ENCODE measurements at places on chromosomes 6 and 20. TPM values are rescaled to one million over a fixed set of nuclear protein-coding genes. Genes with fewer than 3 reads are reported as not detected.

Gene BACH2
- 2.1 TPM for total RNA-seq

Gene FRMD1
- total RNA-seq: not detected

Gene RBM24
- total RNA-seq: 0.11 TPM

Gene MYLIP
- total RNA-seq: 20.4 TPM

Gene BTNL2
- not detected for total RNA-seq

Gene PBOV1
- total RNA-seq: not detected

Gene RIPOR2
- 22.8 TPM for total RNA-seq

Gene KCNK5
- total RNA-seq: not detected

Gene LY6G6D
- total RNA-seq: not detected

Gene POU5F1
- not detected for total RNA-seq

Gene MMP24
- total RNA-seq: 1.7 TPM
